Activated CD4-positive, CD25-positive, alpha-beta regulatory T cell treated with anti-CD3 and anti-CD28 coated beads, Interleukin-2, amount 50 U/mL, for 24 hours (primary cell): ENCODE measurements at places on chromosomes 5 and 9.

DNA sequence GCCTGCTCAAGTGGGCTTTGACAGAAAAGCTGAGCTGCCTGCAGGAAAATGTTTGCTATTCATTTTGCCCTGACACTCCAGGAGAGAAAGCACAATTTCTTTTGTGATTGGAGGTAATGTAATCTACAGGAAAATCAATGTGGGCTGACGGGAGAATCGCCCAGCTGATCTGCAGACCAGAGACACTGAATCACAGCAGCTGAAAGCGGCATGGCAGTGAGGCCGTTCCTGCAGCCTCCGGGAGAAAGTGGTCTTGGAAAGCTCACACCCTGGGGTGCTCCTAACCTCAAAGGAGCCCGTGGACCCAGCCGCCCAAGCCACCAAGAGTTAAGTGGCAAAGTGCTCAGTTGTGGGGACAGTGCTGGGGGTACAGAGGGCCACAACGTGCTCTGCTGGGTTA lies 593.6 kb downstream of the BNC2 start:
- no peak for ATAC-seq

DNA sequence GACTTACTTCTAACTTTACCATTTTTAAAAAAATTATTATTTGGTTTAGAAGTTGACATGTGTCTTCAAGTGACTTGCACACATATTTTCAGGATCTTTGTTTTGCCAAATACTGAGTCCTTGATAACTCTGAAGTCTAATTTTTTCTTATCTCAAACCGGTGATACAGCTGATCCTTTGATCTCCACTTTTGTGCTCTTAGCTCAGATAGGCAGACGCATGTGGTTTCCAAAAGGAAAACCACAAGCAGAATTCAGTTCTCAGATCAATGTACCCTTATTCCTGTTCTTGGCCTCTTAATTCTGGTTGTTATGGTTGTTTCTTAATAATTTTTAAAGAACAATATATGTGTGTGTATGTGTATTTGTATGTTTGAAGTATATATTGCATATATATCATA lies 238.3 kb upstream of the EDIL3 start:
- no peak for ATAC-seq

DNA sequence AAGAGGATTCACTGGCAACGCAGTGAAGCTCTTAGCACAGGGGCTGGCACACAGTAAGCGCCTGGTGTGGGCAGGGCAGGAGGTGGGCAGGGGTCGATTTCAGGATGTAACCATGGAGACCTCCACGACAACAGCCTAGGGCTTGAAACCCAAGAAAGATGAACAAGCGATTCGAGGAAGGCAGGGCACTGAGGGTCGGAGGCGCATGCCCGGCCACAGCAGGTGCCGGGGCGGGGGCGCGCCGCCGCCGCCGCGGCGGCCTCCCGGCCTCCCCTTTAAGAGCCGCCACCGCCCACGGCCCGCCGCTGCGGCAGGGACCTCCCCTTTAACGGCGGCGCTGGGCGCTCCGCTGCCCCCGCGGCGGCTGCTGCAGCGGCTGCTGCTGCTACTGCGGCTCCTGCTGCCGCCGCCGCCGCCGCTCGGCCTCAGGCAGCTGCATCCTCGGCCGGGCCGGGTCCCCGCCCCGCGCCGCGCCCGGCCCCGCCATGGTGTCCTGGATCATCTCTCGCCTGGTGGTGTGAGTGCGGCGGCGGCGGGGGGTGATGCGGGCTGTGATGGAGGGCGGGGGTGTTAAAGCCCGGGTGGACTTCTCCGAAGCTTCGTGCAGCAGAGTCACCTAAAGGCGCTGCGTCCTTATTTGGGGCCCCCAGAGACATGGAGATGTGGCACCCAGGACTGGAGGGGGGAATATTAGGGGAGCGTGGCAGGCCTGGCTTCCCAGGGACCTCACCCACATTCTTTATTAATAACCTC lies at the start of gene REEP2:
TSS of gene REEP2 (plus strand) at position 334 of the 753 bp plus-strand sequence. CDS start at position 486, 152 bp downstream.
- peak; percentile 84 for ATAC-seq

GRCh38 chr5:38718771-38719391 lies 126.9 kb upstream of the OSMR start:
- no peak for ATAC-seq

- no peak for ATAC-seq
These were observed 95.9 kb upstream of the COL5A1 start for GRCh38 chr9:134545543-134546245.

DNA sequence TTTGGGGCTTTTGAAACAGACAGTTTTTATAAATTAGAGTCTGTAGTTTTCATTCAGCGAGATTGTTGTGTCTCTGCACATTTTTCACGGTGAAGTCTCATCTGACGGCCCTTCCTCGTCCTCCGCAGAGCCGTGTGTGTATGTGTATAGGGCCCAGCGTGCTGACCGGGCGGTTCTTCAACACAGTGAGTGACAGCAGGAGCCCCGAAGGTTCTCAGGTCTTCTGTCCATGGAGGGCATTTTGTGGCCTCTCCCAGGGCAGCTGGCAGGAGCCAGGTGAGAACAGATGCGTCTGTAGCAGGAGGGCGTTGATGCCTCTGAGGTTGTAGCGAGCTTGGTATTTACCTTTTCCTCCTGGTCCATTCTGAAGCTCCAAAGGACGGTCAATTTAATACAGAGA lies 116.0 kb upstream of the LPCAT1 start:
- ATAC-seq: no peak

- ATAC-seq: no peak
These were observed 483.7 kb upstream of the RIOK2 start for GRCh38 chr5:97666783-97667182.

- no peak for ATAC-seq
These were observed 388.0 kb upstream of the IRX2 start for GRCh38 chr5:3139499-3139931.

GRCh38 chr9:98488571-98489312 lies 220.0 kb downstream of the GABBR2 start:
- no peak for ATAC-seq

GRCh38 chr5:157387683-157388093 lies 72.3 kb upstream of the NIPAL4 start:
- ATAC-seq: no peak

GRCh38 chr9:127131871-127132270 lies 9.4 kb upstream of the ANGPTL2 start:
- ATAC-seq: no peak

DNA sequence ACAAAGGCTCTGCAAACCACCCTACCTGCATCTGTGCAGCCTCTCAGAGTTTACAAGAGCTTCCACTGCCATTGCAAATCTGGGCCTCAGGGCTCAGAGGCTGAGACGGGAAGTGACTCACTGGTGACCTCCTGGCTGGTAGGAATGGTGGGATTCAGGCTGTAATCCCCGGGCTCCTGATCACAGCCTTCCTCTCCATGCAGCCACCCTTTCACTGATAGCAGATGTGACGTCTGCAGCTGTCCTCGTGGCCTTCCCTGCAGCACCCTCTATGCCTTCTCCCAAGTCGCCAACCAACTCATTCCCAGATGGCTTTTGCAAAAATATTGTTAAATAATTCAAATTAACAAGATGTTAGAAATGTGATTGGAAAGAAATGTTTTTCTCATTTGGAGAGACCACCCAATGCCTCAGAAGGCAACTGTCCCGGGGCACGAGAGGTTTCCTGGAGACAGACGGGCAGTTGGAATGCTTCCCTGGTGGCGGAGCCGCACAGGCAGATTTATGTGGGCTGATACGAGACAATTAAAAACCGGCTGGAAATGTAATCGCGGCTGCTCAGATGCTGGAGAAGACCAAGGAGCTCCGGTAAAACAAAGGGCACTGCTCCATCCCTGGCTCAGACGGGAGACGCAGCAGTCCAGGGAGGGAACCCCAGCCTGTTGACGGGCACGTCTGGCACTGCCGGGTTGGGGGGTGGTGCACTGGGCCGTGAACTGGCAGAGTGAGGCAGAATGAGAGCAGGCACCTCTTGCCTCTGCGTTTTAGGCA lies 34.4 kb upstream of the SLC25A51 start:
- no peak for ATAC-seq
